Stimulated activated CD8-positive, alpha-beta memory T cell treated with anti-CD3 and anti-CD28 coated beads, Interleukin-2, amount 100 ng/mL, for 48 hours (primary cell): ENCODE measurements at places on chromosomes 1 and 21.

- DNase-seq, result no peak
Measured at GRCh38 chr1:87392248-87393192, 63.8 kb downstream of the LMO4 start.

GRCh38 chr1:60265560-60266535 lies 192.3 kb upstream of the C1orf87 start:
- DNase-seq, result no peak

DNA sequence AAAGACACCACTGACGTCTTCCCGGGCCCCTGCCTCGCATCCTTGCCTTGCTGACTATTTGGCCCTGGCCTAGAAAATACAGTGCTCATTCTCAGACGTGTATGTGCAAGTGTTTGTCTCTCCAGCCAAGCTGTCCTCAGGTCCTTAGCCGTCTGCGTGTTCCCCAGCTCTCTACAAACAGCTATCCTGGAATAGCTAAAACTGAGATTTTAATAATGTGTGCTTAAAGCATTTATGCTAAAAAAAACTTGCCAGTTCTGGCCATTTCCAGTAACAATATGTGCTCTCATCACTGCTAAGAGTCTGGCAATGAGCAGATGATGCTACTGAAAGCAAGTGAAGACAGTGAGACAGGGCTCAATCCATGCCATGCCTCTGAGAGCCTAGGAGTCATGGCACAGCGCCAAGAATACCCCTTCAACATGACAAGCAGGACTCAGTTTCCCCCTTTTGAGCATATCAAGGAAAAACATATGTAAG lies 55.7 kb downstream of the IRF2BP2 start:
- no peak for DNase-seq

DNA sequence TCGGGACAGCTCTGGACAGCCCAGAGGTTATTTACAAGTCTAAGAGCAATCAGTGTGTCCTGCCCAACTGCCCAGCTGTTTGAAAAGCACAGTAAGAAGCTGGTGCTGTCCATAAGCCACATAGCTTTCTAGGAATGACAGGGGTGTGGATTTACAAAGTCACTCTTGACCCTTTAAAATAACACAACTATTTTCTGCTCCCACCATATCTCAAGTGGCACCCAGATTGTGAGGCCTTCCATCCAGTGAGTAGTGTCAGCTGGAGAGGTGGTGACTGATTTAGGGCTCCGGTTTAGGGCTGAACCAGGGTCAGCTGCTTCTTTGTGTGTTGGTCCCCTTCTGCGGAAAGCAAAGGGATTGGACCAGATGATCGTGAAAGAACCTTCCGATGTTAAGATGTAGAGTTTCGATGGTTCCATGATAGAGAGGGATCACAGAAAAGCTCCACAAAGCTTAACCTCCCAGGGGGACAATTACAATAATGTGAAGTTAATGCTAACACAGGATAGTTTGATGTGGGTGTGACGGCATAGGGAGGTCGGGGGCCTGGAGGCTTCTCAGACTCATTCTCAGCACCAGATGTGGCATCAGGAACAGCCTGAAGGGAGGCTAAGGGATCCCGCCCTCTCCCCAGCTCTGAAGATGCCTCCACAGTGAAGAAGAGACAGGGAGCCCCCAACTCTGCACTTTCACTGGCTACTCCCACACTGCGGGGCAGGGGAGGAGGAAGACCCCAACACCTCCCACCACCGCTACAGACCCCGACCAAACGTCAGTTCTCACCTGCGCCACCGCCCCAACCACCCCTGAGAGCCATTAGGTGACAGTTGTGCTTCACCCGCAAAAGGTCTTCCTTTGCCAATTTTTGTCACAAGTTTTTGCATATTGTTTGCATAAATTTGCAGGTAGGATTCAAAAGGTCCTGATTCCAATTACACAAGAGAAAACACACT lies 40.6 kb downstream of the LRRC3 start:
- DNase-seq, result no peak

GRCh38 chr1:234400773-234401172 lies 27.5 kb downstream of the COA6 start:
- DNase-seq, result no peak

GRCh38 chr1:54970901-54971300 lies 9.5 kb upstream of the TMEM61 start:
- DNase-seq, result no peak

DNA sequence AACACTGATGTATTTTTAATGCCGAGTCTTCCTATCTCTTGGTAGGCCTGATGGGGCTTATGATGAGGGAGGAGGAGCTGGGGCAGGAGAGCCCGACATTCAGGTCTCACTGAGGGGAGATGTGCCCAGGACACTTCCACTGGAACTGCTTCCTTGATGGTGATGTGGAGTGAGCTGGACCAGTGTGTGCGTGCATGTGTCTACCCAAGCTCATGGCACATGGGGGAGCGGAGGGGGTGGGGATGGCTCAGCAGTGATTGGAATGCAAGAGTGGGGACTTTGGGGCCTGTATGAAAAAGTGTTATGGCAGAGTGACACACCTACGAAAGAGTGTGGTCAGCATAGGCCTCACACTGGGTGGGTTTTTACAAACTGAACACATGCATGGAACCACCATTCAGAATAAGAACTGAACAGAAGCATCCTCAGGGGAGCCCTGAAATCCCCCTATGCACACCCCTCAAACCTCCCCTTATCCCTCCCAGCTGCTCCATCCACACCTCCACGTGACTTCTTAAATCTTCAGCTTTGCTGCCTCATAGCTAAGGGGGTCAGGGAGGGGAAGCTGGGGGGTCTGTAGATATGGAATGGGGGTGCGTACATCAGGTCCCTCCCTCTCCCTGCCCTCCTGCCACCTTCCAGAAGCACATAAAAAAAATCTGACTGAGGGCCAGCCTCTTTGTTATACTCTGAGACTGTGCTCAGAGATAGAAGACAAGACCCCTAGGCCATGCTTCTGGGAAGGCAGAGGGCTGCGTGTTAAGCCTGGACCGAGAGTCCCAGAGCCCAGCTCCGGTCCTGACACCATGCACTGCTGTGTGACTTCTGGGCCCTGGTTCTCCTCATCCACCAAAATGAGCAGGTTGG lies 11.6 kb downstream of the IL6R start:
- no peak for DNase-seq

DNA sequence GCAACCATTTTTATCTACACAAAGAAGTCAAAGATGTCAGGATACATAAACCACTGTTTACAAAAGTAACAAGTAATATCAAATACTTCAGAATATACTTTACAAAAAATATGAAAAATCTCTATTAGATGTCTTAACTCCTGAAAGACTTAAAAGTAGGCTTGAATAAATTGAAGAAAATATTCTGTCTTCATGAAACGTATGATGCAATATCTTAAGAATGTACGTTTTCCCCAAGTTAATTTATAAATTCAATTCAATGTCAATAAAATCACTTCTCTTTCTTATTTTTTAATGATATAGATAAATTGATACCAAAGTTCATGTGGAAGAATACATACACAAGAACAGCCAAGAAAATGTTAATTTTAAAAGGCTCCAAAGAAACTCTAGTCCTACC lies 6.0 kb downstream of the KRTAP19-7 start:
- no peak for DNase-seq

- DNase-seq, result no peak
Measured at GRCh38 chr1:116722016-116722838, 32.0 kb upstream of the CD2 start.

GRCh38 chr1:200316148-200316803 lies 93.6 kb downstream of the ZNF281 start:
- DNase-seq, result no peak

- DNase-seq, result no peak
Measured at GRCh38 chr21:39726133-39726532, 18.9 kb upstream of the IGSF5 start.

DNA sequence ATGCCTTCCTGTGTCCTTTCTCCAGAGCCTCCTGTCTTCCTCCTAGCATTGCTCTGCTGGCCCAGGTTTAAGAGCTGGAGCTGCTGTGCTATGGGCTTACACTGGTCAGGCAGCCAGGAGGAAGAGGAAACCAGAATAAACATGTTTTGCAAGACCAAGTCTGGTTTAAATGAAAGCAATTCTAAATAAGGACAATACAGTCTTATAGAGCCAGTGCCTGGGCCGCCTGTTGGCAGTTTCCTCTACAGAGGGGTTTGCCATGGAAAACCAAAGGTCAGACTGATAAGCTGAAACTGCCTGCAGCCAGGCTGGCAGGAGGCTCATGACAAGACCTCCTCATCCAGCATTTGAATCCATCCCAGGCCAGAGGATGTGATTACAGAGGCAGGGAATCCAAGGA lies 92.9 kb upstream of the FGGY start:
- no peak for DNase-seq

DNA sequence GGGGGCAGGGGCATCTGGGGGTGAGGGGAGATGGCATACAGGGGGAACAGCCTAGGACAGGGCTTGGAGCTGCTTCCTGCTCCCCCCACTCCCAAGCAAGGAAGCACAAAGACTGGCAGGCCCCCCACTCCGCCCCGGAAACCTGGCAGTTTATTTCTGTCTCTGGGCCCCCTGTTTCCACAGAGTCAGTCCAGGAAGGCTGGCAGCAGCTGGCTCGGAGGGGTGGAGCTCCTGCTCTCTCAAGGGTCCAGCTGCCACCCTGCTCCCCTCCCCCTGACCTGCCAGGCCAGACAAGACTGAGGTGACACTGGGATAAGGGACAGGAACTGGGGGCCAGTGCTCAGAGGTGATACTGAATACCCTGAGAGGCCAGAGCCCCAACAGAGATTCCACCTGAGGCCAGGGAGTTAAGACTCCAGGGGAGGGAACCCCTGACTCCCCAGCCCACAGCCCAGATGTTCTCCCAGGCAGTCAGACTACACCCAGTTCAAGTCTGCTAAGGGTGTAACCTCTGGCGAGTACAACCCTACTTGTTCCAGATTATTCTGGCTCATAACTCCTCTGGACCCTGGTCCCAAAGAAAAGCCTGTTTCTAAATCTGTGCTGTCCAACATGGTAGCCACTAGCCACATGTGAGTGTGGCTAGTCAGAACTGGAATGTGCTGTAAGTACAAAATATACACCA lies 26.3 kb downstream of the AHDC1 start:
- no peak for DNase-seq

DNA sequence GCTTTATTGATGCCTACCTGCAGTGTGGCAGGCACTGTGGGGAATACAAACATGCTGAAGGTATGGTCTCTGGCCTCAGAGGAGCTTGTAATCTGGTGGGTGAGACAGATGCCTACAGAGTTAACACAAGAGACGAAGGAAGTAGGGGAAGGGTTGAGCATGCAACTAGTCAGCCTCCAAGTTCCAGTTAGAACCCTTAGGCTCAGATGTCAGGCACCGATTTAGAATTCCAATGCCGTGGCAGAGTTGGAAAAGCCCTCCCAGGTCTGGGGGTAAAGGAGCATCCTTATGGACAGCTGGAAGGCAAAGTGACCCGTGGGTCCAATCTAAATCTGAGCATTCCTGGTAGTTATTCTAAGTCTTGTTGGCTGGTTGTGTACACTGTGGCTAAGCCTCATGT lies 132.9 kb upstream of the GJB5 start:
- DNase-seq, result no peak

- no peak for DNase-seq
Measured at GRCh38 chr1:178723546-178723945, 1.5 kb upstream of the RALGPS2 start.

- DNase-seq, result no peak
Measured at GRCh38 chr1:205677167-205677566, 3.1 kb downstream of the SLC45A3 start.

GRCh38 chr1:58870298-58870676 lies 86.4 kb upstream of the JUN start:
- DNase-seq, result no peak

DNA sequence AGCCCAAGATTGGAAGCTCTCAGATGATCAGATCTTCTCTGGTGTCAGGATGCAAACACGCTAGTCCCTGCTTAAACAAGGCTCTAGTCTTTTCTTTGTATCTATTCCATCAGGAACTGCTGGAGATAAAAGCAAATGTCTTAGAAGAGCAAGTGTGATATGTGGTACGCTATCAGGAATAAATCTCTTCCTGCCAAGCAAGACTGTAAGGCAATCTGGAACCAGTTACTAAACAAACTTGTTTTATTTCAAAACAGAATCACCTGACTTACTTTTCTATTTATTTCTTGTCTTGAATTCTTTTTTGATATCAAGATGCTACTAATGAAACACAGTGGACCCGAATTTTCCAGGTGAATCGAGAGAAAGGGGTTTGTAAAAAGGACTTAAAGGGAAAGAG lies 139.9 kb upstream of the ZNF644 start:
- no peak for DNase-seq

DNA sequence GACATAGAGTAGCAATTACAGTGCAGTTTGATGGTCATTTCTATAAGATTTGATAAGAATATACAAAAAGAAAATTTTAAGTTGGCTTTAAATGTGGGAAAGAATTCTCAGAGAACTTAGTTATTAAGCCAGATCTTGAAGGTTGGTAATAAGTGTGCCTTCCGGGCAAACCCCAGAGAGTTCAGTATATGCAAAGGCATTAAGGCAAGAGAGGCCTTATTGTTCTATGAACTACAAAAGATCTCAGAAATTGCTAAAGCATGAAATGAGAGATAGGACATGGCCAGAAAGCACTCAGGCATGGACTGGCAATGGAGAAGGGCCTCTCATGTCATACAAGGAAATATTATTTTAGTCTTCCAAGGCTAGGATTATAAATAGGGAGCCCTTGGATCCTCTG lies 390.2 kb upstream of the C1orf87 start:
- DNase-seq, result no peak

GRCh38 chr1:107442551-107442950 lies 301.7 kb downstream of the NTNG1 start:
- no peak for DNase-seq

- DNase-seq, result no peak
Measured at GRCh38 chr1:20484519-20485462, 1.2 kb downstream of the CAMK2N1 start.

GRCh38 chr1:30919025-30919881 lies 10.7 kb upstream of the SDC3 start:
- no peak for DNase-seq

DNA sequence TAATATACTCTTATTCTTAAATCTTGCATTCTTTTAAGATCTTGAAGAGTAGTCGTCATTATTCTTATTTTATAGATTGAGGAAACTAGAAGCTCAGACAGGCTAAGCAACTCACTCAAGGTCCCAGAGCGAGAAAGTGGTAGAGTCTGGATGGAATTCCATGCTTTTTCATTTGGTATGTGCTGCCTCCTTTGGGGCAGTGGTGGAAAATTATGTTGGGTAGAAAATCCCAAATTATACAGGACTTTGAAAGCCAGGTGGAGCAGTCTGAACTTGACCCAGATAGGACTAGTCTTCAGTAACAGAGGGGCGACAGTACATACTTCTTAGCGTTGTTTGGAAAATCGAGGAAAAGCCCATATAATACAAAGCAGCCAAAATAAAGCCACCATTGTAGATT lies 205.6 kb downstream of the ATG4C start:
- no peak for DNase-seq
